NCI-H1436 treated with DMSO at 0.1 percent for 48 hours (cell line): ENCODE measurements at places on chromosomes 2 and 18.

GRCh38 chr2:237149425-237149824 is 63.7 kb downstream of the COPS8 start:
- DNase-seq, result no peak

GRCh38 chr18:3615374-3615985 is 165.5 kb downstream of the TGIF1 start:
- no peak for DNase-seq

DNA sequence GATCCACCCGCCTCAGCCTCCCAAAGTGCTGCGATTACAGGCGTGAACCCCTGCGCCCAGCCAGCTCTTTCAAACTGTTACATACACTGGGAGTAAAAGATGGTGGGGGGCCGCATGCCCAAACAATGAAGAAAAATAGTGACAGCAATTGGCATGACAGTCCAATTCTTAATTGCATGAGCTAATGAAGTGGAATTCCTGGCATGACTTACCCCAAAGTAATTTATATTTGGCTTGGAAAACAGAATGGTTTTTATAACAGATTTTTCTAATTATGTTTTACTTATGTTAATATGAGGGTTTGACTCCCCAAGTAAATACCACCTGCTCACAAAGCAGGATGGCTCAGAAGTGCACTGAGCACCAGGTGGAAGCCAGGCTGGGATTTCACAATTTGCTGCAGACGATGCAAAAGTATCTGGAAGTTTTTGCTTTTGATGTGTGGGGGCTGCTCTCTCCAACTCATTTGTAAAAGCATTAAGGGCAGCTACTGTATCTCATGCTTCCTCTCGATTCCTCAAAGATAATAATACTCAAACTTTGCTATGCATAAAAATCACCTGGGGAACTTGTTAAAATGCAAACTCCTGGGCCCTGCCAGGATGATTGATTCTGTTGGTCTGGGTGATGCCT is 24.0 kb upstream of the ATG16L1 start:
- no peak for DNase-seq

- no peak for DNase-seq
Observed at GRCh38 chr2:98453083-98453482, 8.4 kb downstream of the INPP4A start.

DNA sequence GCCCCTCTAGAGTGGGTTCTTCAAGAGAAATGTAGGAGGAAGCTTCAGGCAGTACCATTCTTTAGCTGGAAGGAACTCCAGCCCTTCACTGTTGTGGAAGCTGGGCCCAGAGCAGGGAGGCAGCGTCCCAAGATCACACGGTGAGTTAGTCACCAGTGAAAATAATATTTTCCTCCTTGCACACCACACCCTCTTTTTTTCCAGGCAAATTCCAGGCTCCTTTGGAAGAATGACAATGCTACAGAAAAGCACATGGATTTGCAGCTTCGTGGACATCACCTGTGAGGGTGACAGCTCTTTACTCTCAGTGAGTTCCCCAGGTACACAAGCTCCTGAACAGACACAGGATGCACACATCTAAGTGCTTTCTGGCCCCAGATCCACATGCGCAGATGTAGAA is 157.1 kb downstream of the COL6A3 start:
- no peak for DNase-seq

DNA sequence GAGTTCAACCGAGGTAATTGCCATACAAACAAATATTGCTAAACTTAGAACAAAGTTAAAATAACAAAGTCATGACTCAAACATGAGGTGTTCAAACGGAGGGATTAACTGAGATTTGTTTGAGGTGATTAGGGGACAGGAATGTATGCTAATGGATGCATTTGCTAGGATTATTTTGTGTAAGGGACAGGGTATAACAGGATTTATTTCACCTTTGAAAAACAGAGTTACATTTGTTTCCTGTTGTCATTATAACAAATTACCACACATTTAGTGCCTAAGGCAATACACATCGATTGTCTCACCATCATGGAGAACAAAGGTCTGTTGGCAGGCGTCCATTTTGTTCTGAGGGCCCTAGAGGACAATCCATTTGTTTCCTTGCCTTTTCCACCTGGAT is 304.3 kb upstream of the CNTNAP5 start:
- DNase-seq, result peak; percentile 20

DNA sequence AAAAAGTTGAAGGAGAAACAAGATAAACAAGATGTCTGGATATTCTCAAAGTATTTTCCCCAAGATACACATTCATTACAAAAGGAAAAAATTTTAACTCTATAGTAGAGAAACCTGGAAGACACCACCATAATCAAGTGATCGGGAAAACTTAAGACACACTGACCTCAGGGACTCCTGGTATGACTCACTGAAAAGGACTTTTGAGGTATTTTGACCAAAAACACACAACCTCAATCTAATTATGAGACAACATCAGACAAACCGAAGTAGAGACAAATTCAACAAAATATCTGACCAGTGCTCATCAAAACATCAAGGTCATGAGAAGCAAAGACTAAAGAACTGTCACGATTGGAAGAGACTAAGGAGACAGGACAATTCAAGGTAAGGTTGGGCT is 34.7 kb downstream of the LPIN2 start:
- DNase-seq, result no peak
